Occipital lobe (tissue), 3 donors: ENCODE measurements at places on chromosomes 6 and 20.

DNA sequence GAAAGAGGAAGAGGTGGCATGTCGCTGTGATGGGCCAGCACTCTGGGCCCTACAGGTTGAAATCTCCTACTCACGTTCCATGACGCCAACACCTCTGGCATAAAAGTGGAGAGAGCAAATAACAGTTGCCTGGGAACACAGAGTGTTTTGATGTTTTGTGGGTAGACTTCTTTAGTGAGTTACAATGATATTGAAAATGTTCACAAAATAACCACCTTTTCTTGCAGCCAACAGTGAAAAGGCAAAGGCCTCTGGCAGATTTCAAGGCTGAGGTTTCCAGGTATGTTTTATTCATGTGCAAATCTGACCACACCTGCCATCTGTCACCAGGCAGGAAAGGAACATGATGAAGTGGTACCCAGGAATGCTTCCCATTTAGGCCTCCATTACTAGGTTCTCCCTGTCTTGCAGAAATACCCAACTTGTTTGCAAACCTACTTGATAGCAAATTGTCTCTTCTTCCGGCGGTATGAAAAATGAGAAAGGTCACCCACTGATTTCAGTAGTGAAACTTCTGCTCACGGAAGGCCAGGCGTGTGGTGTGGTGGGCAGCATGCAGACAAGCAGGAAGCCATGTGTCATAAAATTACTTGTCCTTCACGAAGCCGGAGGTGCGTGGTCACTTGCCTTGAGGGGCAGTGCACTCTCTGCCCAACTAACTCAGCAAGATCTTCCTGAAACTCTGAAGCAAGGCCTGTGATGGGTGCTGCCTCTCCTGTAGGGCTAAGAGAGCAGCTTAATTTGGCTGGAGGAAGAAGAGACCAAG lies 299.1 kb upstream of the PRDM1 start:
- no peak for DNase-seq

DNA sequence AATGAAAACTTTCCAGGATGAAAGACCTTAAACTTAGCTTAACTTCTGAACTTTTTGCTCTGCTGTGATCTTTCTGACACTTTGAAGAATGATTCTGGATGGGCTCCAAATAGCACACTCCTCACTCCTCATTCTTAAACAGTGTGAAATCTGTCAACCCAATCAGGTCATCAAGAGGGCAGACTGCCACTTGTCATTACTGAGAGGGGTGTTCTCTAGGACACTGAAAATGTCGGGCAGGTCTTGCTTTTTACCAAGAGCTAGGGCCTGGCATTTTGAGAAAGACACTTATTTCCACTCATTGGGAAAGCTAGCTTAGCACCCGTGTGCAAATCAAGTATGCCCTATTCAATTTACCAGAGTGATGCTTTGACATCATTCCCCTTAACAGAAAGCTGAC lies 122.2 kb downstream of the MTFR2 start:
- DNase-seq, result no peak

GRCh38 chr20:64210656-64211369 lies 44.7 kb upstream of the PCMTD2 start:
- DNase-seq, result no peak

- DNase-seq, result no peak
Observed at GRCh38 chr20:36941401-36941835, 10.1 kb downstream of the SAMHD1 start.

- no peak for DNase-seq
Observed at GRCh38 chr20:47499053-47499452, 2.6 kb upstream of the NCOA3 start.

DNA sequence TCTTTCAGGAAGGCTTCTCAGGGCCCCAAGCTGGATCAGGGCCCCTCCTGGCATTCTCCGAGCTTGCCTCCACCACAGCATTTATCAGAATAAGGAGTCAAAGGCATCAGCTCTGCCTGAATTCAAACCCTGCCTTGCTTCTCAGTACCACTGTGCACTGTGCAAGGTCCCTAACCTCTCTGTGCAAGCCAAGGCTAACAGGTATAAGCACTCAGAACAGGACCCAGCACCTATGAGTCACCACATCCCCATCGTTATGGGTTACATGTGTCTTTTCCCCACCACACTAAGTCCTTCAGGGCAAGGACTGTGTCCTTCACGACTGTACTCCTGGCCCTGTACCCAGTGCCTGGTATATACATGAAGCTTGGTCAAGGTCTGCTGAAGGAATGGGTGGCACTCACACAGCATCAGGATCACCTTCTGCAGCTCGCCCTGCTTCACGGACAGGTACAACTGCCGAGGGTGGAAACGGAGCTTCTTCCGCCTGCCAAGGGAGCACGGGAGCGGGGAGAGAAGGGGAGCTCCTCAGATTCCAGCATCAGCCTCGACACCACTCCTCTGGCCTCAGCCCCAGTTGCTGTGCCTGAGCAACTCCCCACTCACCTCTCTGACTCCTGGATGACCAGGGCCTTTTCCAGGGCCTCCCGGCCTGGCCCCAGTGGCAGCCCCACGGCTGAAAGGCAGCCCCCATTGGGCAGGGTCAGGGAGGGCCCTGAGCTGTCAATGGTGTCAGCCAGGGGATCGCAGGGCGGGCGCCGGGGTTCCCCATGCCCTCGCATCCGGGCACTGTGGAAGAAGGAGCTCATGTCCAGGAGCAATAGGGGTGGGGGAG lies 8.6 kb upstream of the SLC44A4 start:
- no peak for DNase-seq

DNA sequence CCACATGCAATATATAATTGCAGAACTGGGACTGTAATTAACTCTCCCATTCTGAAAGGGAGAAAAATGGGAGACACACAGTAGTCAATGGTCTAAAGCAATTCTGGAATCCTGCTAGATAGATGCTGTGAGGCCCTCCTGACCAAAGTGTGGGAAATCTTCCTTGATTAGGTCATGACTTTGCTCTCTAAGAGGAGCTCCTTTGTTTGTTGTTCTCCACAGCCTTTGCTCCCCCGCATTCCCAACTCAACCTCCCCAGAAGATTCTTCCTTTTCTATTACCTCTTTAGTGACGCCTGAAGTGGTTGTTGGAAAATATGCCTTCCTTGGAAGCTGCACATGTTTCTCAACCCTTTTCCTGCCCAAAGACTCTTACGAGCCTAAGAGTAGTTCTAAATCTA lies 28.8 kb upstream of the LIN28B start:
- no peak for DNase-seq
